ENCODE measurements at places on chromosomes 4 and X.

- DNase-seq: no peak
Observed at GRCh38 chr4:152164561-152164960, 371.3 kb downstream of the FBXW7 start.

GRCh38 chr4:2911868-2912267, 51.3 kb downstream of the NOP14 start:
- DNase-seq: no peak

DNA sequence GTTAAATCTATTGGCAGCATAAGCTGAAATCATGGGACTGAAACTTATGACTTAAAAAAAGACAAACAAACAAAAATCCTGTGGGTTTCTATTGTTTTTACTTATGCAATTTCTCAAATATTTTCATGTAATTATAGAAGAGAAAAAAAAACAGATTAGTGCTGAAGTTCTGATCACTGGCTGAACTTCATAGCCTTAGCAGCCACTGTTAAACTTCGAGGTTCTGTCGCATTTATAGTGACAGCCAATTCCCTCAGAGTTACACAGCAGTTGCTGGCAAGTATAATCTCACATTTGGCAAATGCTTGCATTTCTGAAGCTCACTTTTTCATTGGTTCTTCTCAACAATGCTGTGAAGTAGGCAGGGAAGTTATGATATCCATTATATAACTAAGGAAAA, 748.9 kb upstream of the MAGEB2 start:
- DNase-seq: no peak

GRCh38 chrX:120468479-120468824, 644 bp downstream of the LAMP2 start:
- no peak for DNase-seq

DNA sequence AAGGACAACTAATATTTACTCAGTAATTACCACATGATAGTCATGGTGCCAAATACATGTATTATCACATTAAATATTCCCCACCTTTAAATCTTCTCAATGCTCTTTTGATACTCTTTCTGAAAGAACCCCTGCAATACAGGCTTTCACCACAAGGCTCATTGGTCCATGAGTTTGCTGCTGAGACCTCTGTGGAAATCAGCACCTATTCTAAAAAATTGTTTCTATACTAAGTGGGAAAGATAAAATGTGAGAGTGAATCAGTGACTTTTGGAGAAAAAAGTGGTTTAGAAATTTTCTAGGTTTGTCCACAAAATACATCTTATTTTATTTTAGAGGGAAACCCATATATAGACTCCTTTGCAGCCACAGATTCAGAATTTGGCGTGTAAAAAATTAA, 257.3 kb downstream of the ZIC3 start:
- DNase-seq: no peak

GRCh38 chr4:100100985-100101384, 89.3 kb downstream of the DDIT4L start:
- no peak for DNase-seq

GRCh38 chr4:90120037-90120436, 7.2 kb upstream of the CCSER1 start:
- no peak for DNase-seq

DNA sequence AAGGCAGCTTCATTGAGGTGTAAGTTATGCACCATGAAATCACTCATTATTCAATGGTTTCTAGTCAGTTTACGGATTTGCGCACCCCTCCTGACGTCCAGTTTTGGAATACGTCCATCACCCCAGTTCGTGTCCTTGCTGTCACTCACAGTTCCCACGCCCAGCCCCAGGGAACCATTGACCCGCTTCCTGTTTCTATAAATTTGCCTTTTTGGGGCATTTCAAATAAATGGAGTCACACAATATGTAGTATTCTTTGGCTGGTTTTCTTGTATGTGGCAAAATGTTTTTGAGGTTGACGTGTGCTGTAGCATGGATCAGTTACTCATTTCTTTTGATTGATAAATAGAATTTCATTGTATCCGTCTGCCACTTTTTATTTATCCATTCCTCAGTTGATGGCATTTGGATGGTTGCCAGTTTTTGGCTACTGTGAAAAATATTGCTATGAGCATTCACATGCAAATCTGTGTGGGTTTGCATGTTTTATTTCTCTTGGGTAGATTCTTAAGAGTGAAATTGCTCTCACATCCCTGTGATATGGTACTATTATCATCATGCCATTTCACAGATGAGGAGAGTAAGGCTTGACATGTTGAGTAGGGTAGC, 18.4 kb upstream of the SORCS2 start:
- no peak for DNase-seq

DNA sequence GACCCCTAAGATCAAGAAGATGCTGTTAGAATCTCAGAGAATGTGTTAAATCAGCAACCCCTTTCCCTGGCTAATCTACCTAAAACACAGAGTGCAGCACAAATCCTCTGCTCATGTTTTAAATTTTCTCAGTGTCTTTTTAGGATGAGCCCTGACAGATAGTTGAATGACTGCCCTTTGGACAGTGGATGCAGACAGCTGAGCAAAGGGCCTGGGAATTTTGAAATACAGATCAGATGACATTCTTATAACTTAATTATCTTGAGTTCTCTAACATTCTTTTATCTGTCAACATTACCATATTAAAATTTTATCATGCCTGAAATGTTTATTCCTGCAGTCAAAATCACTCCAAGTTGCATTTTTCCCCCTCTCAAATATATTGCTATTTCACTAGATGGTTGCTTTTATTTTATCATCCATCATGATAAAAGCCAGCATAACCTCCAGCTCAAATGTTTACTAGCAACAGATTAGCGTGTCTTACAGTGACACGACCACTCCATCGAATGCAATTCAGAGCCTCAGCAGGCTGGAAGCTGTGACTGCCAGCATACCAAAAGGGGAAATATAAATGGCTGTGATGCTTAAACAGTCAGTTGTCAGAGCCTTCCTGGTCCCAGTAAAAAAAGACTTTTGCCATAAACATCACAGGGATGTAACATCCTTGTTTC, 22.8 kb upstream of the ARHGAP24 start:
- no peak for DNase-seq

DNA sequence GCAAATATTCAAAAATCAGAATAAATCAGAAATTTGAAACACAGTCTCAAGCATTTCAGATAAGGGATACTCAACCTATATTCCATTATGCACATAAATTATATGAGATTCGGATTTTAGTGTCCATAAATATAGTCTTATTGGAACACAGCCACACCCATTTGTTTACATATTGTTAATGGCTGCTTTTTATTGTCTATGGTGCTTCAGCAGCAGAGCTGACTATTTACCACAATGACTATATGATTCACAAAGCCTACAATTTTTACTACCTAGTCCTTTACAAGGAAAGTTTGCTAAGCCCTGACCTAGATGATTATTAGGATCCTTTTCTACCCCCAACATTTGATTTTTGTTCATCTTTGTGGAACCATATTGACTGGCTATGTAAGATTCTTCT, 63.9 kb downstream of the IL1RAPL1 start:
- DNase-seq: no peak

DNA sequence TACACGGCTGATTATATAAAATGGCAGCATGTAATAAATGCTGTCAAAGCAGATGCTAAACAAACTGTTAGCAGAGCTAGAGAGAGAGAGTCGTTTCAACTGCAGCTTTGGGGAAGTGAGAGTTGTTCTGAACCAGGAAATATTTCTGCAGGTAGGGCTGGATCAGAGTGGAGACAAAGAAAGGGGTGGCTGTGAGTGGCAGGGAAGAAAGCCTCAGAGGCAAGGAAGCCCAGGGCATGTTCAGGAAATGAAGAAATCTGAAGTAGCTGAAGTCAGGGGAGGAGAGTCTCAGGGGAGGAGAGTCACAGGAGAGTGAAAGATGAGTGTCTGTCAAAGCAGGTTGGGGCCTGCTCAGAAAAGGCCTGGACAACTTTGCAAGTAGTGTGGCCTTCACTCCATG, 48.4 kb upstream of the RPS6KA3 start:
- no peak for DNase-seq

Data from cerebellar nuclear complex (tissue), 1 donor.